Epithelial cell of prostate (primary cell): ENCODE measurements at places on chromosomes 3 and 15.

GRCh38 chr3:35929158-35929557 lies 289.8 kb downstream of the ARPP21 start:
- DNase-seq = no peak

DNA sequence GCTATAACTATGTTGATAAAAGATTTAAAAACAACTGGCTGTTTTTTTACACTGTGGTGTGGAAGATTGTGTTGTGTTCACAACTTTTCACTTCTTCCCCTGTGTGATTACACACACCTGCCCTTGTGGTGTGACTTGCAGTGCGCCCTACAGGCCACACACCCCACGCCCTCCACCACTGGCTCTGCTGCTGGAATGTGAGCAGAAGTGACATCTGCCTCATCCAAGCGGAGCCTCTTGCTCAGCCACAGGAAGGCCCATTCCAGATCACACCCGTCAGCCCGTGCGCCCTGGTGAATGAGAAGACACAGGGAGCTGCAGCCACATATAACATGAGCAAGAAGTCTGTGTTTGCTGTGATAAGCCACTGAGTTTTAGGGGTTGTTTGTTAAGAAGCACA lies 7.0 kb downstream of the CCR2 start:
- DNase-seq = no peak

GRCh38 chr3:58035524-58036255 lies 27.5 kb downstream of the FLNB start:
- no peak for DNase-seq

DNA sequence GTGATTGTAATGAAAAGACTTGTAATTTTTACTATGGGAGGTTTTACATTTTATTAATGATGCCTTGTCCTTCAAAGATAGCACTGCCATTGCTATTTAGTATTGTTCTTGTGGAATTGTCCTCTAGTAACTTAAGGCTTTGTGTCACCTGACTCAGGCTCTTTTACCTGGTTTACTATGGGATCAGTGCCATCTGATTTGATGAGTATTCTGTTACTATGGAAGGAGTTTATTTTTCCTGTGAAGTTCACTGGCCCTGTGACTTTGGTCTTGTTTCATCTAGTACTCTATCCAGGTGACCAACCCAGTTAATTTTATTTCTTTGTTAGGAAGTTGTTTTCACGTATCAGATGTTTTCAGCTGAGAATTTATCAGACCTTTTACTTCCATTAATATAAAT lies 9.0 kb downstream of the MORF4L1 start:
- no peak for DNase-seq

DNA sequence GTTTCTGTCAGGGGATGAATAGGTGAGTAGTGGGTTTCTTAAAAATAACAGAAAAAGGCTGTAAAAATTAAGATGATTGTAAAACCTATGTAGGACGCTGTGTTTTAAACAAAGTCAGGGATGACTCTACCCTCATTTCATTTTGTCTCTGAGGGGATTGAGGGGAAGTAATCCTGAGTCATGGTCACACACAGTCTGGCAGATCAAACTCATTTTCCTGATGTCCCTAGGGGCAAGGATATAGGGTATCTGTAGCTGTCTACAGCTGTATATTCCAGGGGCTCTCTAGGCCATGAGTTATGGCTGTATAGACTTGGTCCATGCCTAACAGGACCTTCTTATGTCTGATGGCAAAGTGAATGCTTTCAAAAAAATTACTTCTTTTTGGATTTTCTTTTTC lies 421.1 kb downstream of the PDCD6IP start:
- DNase-seq = no peak

GRCh38 chr3:195042743-195043606 lies 228.0 kb downstream of the XXYLT1 start:
- DNase-seq = no peak

DNA sequence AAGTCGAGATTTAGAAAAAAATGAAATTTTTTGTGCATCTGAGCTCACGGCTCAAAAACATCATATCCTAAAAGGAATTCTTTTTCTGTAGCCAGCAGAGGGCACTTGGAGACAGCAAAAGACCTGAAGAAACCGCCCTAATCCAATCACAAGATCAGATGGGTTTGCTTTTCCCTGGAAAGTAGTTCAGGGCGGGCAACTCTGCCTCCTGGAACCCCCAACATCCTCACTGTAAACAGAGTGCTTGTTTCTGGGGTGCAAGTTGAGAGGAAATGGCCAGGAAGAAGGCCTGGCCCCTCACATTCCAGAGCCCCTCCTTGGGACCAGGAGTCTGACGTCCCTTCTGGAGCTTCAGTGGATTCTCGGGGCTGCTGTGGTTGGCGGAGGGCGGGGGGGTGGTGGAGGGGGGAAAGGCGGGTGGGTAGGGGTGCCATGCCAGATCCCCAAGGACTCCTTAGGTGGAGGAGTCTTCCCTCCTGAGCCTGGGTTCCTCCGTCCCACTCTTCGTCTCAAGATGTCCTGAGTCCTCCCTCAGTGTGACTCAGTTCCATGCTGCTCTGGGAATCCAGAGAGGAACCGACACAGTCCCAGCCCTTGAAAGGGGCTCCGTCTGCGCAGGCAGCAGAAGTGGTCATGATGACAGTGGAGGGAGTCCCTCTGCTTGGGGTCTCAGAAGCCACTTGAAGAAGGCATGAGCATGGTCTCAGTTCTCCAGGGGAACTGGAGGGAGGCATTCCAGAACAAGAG lies 35.9 kb downstream of the CCK start:
- no peak for DNase-seq

DNA sequence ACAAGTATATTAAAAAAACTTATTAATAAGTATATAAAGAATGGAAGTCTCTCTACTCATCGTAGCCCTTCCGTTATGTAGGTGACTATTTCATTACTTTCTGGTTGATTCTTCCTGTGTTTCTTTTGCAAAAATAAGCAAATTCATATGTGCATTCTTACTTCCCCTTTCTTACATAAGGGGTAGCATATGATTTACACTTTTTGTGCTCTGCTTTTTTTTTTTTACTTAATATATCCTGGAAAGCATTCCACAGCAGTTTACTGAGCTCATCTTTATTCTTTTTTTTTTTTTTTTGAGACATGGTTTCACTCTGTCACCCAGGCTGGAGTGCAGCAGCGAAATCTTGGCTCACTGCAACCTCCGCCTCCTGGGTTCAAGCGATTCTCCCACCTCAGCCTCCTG lies 12.9 kb downstream of the SCAMP5 start:
- no peak for DNase-seq

DNA sequence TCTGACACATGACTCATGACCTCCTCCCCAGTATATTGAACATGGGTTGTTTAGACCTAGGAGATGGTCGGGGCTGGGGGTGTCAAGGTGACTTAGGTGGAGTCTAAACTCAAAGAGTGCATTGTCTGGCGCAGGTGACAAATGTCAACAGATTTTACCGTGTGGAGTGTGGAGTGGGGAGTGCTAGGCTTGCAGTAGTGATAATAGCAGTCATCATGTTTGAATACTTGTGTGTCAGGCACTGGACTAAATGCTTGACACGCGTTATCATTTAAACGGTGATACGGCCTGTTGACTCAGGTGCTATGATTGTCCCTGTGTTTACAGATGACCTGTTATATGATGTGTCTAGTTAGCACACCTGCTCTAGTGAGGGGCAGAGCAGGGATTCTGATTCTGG lies 30.8 kb downstream of the MUC20 start:
- DNase-seq = no peak

DNA sequence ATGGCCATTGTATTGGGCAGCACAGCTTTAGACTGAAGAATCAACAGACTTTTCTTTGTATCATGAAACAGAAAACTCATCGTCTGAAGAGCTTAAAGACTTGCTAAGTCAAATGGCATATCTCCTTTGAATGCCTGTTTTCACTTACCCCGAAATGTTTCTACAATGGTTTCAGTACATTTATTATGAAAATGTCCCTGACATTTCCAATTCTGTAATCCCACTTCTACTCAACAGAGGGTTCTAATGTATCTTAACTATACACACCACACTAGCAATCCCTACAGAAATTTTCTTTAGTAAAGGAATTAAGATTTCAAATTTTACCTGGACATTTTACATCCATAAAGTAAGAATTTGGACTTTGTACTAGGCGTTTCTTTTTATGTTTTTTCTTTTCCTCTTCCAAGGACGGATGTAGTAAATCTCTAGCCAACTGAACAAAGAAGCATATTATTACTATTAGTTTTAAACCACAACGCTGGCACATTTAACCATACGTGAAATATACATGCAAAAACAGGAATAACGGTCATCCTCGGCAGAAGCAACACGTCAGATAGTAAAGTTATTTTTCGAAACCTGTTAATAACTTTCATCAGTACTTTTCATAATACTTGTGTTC lies 1.1 kb downstream of the RPS27L start:
- DNase-seq = no peak

- no peak for DNase-seq
These were observed 72.5 kb upstream of the P3H2 start for GRCh38 chr3:190193210-190193609.

- no peak for DNase-seq
These were observed 201.8 kb downstream of the CNTN6 start for GRCh38 chr3:1294586-1294985.

- no peak for DNase-seq
These were observed 6.3 kb downstream of the ZNF774 start for GRCh38 chr15:90358124-90359033.

- DNase-seq = no peak
These were observed 166.7 kb upstream of the SGO1 start for GRCh38 chr3:20352546-20353179.

- no peak for DNase-seq
These were observed 400.5 kb upstream of the C2CD4B start for GRCh38 chr15:62565634-62566026.

- no peak for DNase-seq
These were observed 7.6 kb downstream of the HSPBAP1 start for GRCh38 chr3:122786066-122786465.

DNA sequence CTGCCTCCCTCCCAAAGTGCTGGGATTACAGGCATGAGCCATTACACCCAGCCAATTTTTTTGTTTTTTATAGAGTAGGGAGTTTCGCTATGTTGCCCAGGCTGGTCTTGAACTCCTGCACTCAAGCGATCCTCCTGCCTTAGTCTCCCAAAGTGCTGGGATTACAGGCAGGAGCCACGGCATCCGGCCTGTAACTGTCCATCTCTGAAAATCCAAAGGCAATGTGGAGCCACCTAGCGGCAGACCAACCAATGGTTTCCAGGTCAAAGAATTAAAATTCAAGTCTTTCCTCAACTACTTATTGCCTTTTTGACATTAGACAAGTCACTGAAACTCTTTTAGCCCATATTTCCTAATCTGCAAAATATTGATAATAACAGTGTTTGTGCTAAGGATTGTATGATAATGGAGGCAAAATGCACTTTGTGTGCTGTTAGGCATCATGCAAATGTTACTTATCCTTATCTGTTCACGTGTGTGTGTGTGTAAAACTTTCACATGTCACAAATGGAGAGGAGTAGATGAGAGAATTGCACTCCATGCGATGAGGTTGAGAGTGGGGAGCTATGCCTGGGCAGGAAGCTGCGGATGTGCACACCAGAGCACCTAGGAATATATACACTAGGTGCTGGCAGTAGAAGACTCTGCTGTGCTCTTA lies 48.7 kb downstream of the COL8A1 start:
- DNase-seq = no peak

DNA sequence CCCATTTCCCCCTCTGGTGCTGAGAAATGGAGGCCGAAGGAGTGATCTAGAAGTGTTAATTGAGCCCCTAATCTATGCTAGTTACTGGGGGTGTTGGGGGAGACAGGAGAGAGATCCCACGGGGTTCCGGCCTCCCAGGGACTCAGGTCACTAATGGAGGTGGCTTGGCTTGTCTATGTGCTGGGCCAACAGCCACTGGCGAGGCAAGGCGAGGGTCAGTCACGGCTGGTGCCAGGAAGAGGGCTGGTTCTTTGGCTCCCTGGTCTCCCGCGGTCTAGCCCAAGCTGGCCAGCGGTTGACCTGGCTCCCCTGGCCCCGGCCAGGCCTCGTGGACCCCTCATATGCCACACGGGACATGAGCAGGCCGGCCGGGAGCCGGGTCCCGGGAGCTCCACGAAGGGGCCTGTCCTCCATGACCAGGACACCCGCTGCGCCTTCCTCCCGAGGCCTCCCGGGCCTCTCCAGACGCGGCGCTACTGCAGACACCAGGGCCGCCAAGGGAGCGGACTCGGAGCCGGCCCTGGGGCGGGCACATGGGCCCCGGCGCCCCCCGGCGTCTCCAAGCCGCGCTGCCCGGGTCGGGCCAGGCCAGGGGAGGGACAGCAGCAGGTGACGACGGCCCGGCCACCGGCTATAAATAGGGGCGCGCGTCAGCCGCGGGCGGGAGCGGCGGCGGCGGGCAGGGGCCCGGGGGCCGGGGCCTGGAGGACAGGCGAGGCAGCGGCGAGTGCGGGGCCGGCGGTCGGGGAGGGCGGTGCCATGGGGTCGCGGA lies at the start of gene ALPK3:
ALPK3 (plus strand) TSS at position 663 of the 772 bp plus-strand sequence; CDS start at position 760, 97 bp downstream.
- no peak for DNase-seq

DNA sequence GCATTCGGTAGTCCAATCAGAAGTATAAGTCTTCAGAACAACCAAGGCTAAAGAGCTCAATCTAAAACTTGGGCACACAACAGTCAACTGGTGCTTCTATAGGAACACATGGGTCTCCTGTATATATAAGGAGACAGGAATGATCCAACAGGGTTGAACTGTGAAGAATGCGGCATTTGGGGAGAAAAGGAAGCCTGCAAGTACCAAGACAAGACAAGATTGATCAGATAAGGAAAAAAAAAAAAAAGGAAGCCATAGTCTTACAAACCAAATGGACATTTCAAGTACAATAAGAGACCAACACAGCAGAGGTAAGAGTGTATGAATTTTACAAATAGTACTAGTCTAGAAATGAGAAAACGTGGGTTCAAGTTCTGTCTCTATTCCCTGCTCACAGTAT lies 6.5 kb downstream of the CPEB1 start:
- no peak for DNase-seq

DNA sequence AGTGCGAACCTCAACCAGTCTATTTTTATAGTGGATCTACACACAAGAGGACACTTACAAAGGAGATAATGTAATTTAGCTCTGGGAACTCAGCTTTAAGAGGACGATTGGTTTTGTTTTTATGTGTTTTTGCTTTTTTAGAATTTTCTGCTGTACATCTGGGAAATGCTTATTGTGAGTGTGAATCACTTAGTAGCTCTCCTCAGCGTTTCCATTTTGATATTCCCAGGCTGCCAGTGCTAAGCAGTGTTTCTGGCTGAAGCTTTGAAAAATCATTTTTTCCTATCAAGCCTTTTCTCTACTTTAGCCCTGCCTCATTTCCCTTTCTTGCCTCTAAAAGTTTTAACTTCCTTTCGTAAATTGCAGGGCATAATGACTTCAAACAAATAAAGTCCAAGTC lies 117.9 kb downstream of the RBMS3 start:
- no peak for DNase-seq

DNA sequence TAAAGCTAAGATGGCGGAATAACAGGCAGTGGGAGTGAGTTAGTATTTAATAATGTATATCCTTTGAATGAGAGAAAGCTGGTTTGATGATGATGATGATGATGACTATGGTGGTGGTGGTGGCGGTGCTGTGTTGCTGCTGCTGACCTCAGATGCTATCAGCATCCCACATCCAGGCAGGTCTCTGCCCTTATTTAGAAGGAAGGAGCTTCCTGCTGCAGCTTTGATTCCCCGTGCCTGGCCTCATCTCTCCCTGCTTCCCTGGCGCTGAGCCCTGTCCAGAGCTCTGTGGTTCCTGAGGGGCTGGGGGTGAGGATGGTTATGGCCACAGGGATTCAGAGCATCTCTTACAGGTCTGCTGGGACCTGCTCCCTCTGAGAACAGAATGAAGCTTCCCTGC lies 73.1 kb downstream of the RAB11A start:
- DNase-seq = no peak
